Trophoblast cell (in vitro differentiated cells and primary cell): ENCODE measurements at places on chromosomes 6 and 20.

DNA sequence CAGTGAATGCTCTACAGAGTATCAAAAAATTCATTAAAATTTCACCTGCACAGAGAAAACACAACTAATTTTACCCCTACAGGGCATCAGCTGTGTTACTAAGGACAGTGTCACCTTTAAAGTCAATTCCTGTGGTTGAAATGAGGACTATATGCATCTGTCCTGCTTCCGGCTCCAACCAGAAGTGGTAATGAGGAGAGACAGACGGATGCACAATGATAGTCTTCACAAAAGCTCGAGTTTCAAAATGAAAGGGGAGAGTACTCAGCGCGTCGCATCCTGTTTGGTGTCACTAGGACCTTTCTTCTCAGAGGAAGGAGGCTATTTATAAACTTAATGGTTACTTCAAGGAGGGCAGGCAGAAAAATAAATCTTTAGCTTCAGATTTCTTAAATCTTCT, 86.5 kb downstream of the LYRM4 start:
- no peak for DNase-seq
- H3K27ac ChIP-seq: no peak overlapping the region
- H3K4me1 ChIP-seq: no peaks in the 10 kb centered on the region

GRCh38 chr20:18832546-18833200, 19.1 kb downstream of the SCP2D1 start:
- no peak overlapping the region for H3K27ac ChIP-seq
- H3K36me3 ChIP-seq: no peaks in the 10 kb centered on the region
- no peak for DNase-seq
- no peak overlapping the region for H3K4me3 ChIP-seq
- no peaks in the 10 kb centered on the region for H3K4me1 ChIP-seq

DNA sequence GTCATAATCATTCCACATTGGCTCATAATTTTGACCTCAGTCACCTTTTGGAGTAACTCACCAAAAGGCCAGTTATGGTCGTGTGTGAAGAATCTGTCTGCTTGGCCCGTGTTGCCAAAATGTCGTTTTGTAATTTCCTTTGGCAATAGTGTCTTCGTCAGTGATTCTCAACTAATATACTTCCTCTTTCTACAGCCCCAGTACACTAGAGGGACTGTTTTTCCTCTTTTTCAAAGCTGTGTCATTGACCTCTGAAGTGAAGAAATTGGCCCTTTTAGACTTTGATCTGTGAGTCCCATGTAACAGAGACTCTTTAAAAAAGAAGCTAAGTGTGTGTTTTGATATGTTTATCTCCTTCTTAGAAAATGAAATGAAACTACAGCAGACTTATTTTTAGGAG, 5.2 kb downstream of the FOXO3 start:
- peak; percentile 41 for DNase-seq
- H3K4me3 ChIP-seq: no peak overlapping the region
- H3K27ac ChIP-seq: no peak overlapping the region
- H3K4me1 ChIP-seq: peaks cover 3% of the 10 kb centered on the region

GRCh38 chr20:58599966-58600365, 51.1 kb upstream of the STX16 start:
- H3K27me3 ChIP-seq: no peaks in the 10 kb centered on the region
- H3K27ac ChIP-seq: no peak overlapping the region
- no peak for DNase-seq
- no peaks in the 10 kb centered on the region for H3K36me3 ChIP-seq
- H3K4me1 ChIP-seq: peaks cover 12% of the 10 kb centered on the region

- H3K36me3 ChIP-seq: no peaks in the 10 kb centered on the region
- no peak for DNase-seq
- no peaks in the 10 kb centered on the region for H3K27me3 ChIP-seq
- H3K4me1 ChIP-seq: no peaks in the 10 kb centered on the region
- no peak overlapping the region for H3K27ac ChIP-seq
Observed at GRCh38 chr6:87995461-87995860, 52.2 kb upstream of the SPACA1 start.

GRCh38 chr6:130843575-130844320, 16.5 kb downstream of the SMLR1 start:
- no peaks in the 10 kb centered on the region for H3K36me3 ChIP-seq
- no peaks in the 10 kb centered on the region for H3K27me3 ChIP-seq
- no peaks in the 10 kb centered on the region for H3K4me1 ChIP-seq
- H3K27ac ChIP-seq: no peak overlapping the region
- peak; percentile 72 for DNase-seq
